ENCODE measurements at places on chromosomes 3 and 15. TPM values are rescaled to one million over a fixed set of nuclear protein-coding genes. Genes with fewer than 3 reads are reported as not detected.
A peak's percentile ranks its signal among the peaks of the same experiment; 100 is the strongest.

The STARD5 gene
- 3.2 TPM for total RNA-seq

The MYRIP gene
- not detected for total RNA-seq

The ATP13A5 gene
- not detected for total RNA-seq

The DISP2 gene
- total RNA-seq: 0.59 TPM

The CPNE9 gene
- not detected for total RNA-seq

The SLC22A13 gene
- 0.29 TPM for total RNA-seq

- no peak for DNase-seq
Measured at GRCh38 chr15:99076109-99076508, 28.8 kb upstream of the SYNM start.

GRCh38 chr3:128874481-128875180 is 4.8 kb upstream of the ACAD9 start:
- DNase-seq: no peak

GRCh38 chr3:125622381-125622791 is 27.1 kb upstream of the OSBPL11 start:
- no peak for DNase-seq

DNA sequence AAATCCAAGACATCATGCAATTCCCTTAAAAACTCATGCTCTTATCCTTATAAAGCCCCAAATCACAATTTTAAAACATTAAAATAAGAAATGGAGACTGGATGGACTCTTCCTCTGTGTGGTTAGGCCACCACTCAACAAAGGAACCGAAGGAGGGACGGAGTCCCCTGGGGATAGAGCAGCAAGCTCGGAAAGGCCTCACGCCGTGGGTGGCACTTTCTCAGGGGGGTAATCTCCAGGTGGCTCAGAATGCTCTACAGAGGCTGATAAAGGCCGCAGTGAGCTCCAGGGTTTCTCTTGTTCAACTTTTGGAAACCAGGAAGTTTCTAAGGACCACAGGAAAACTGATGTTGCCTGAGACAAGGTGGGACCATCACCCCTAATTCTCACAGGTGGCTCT is 23.2 kb downstream of the CCR9 start:
- DNase-seq: no peak

- DNase-seq: peak; percentile 34
Measured at GRCh38 chr3:24086617-24087404, 141.7 kb downstream of the NR1D2 start.

GRCh38 chr15:97091093-97091492 is 760.6 kb downstream of the NR2F2 start:
- no peak for DNase-seq

DNA sequence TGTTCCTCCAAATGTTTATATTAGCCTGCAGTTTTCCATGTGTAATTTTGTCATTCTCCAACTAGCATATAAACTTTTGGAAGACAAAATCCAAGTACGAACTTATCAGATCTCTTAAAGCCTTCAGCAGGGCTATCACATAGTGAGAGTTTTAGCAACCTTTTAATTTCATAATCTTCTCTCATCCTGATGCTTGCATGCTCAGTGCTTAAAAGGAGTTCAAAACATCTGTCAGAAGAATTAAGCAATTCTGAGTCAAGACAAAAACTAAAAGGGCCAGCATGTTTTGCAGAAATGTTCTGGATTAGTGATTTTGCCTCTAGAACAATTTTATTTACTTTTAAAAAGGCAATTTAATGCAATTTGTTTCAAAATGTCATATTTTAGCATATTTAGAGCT is 73.4 kb upstream of the SLC2A2 start:
- no peak for DNase-seq

GRCh38 chr3:165513715-165514701 is 317.8 kb upstream of the SLITRK3 start:
- DNase-seq: no peak

Data from RPMI7951 (cell line).